IPS-NIHi11 (cell line): ENCODE measurements at places on chromosomes 12 and 14.

DNA sequence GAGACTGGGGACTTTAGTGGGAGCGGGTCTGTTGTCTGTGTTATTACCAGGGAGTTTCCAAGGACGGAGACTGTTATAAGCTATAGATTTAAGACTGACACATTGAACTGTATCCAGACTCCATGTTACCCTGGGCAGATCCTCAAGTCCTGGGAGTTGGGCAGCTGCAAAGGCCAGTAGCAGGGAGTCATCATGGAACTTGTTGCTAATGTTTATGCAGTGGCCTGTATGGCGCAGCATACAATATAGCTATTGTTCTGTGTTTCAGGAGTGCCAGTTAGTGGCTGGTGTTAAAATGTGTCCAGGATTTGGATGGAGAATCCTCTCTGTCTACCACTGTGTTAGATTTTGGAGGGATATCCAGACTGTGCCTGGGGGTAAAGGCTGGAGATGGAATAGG, 31.7 kb downstream of the SMOC1 start:
- no peak for DNase-seq

GRCh38 chr12:106147956-106148355, 9.2 kb upstream of the NUAK1 start:
- no peak for DNase-seq

DNA sequence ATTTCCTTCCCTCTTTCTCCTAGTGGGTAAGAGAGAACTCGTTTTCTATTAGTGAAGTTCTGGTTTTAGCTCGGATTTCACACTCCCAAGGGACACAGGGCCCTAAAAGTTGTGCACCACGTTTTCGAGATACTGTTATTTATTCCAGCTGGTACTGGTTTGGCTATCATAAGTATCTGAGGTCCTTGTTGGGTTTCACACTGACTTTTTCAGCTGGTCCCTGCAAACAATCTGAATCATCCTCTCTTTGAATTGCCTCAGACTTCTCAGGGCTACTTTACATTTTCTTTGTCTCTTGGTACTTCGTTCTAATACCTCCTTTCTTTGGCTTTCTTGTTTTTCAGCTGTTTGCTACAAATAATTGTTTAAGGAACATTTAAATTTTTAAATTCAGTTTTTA, 75.7 kb downstream of the SCN8A start:
- DNase-seq, result peak; percentile 31

- DNase-seq, result peak; percentile 60
These were observed 4.2 kb downstream of the RFX4 start for GRCh38 chr12:106586803-106587684.

DNA sequence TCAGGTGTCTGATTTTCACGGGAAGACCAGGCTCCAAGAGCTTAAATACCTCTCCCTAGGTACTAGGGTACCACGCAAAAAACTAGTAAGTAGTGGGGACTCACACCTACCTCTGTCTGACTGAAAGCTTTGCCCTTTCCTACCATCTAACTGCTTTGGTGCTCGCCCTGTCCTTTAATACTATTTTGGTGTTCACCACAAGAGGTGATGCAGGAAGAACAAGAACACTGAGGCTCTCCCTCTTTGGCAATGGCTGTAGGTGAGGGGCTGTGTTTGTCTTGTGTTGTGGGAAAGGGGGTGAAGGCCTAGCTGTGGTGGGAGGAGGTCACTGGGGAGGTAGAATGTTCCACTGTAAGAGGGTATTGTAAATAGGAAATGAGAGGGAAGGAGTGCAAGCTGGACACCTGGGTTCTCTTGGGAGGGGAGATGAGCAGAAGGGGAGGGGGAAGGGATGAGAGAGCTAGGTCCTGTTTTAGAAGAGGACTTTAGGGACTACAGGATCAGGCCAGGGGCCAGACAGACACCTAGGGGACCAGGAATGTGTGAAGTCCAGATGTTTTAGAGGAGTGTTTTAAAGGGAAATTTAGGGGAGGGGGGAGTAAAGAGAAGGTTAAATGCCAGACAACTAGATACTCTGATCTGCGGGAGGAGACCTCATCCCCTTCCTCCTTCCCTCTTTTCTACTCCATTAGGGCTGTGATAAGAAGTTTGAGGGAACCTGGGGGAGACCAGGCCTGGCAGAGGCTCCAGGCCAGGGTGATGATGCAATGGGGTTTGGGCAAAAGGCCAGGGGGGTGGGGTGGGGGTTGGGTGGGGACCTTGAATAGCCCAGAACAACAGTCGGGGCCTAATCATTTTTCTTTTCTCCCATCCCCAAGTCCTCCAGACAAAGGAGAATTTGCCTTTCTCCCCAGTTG, 2.1 kb downstream of the ITGA5 start:
- no peak for DNase-seq

- DNase-seq, result no peak
These were observed 322.0 kb downstream of the AACS start for GRCh38 chr12:125387206-125387605.

DNA sequence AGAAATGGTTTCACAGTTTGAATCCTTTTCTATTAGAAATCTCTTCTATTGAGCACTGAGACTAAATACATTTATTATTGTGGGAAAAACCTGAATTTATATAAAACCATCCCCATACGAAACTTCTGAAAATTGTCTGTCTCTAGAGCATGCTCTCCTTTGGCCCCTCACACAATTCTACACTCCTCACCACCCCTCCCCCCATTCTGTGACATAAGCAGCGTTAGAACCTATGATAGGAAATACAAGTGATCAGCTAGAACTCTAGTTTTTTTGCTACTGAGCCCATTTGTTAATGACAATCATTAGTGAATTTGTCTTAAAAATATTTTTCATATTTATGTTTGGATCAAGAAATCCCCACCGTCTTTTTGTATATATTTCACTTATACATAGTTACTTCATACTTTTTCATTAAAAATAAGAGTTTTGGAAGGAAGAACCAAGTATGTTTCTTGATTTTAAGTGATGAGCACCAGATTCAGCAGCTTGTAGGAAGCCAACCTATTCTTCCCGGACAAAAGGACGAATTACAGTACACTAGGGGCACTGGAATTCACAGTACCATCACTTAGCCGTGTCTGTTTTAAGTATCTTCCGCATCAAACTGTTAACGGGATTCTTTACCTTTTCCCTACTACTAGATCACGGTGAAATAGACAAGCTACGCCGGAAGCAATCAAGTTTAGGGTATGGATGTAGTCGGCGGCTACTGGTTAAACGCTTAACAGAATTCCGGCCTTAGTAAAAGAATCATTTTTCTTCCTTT, 724 bp downstream of the GTSF1 start:
- DNase-seq, result no peak
